ENCODE measurements at places on chromosomes 11 and 22.

DNA sequence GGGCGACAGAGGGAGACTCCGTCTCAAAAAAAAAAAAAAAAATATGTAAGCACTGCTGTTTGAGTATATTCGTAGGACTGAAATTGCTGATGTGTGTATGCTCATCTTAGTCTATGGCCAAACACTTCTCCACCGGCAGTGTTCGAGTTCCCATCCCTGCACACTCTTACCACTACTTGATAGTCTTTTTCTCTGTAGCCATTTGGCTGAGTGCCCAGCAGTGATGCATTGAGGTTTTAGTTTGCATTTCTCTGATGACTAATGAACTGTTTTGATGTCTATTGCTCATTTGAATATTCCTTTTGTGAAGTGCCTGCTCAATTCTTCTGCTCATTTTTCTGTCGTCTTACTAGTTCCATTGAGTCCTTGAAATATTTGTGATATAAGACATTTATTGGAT lies 1.9 kb downstream of the TIRAP start:
- peak; percentile 53 for DNase-seq

- no peak for DNase-seq
Measured at GRCh38 chr11:119118946-119119345, 2.4 kb upstream of the HINFP start.

DNA sequence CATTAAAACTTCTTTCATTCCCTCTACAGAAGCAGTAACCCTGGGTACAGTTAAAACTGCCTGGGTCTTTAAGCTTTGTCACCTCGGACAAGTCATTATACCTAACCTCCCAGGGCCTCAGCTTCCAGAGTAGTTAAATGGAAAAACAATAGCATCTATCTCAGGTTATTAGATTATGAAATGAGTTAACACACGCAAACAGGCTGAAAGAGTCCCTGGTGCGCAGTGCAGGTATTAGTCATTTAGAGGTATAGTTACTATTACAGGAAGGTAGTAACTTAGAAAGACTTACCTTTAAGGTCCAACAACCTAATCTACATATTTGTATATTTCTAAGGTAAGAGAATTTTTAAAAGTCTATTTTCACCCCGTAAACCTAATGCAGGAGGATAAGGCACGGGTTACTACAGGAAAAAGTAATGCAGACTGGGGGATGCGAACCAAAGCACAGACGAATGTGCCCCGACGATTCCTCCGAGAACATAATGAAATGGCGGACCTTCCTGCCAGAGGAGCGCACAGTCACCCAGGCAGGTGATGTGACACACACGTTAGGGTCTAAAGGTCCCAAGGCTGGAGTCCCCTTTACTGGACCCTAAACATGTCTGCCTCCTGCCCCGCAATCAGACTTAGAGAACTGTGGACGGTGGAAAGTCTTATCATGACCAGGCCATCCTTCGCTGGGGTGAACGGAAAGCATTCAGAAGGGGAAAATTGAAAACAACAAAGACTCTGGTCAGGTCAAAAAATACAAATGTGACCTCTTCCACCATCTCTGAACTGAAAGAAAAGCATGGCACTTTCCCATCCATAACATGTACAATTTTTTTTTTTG lies 1.3 kb downstream of the NAP1L4 start:
- peak; percentile 3 for DNase-seq

GRCh38 chr11:50412832-50413231 lies 380.2 kb downstream of the OR4C45 start:
- no peak for DNase-seq

GRCh38 chr22:48718818-48719500 lies 1108.7 kb downstream of the BRD1 start:
- no peak for DNase-seq

GRCh38 chr22:17957204-17957603 lies 67.2 kb downstream of the MICAL3 start:
- no peak for DNase-seq

DNA sequence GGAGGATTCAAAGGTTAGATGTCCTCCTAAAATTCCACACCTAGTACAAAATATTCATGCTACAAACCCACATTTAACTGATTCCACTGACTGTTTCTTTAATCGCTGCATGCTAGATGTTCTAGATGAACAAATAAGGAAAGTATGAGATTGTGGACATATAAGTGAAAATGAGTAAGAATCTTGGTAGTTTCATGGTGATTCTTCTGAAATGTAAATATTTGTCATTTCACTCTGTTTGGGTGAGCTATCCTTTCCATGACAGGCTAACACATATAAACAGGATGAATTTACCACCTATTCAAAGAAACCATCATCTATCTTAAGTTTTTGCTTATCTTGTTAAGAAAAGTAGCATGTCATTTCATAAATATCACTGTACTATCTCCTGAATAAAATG lies 14.8 kb downstream of the OR5B3 start:
- DNase-seq = no peak

- DNase-seq = peak; percentile 50
Measured at GRCh38 chr22:50236731-50237409, 8.0 kb downstream of the TUBGCP6 start.
